Karpas-422 (cell line): ENCODE measurements at places on chromosomes 12 and 14.

GRCh38 chr12:12786351-12786705, 869 bp downstream of the APOLD1 start:
- no peak for DNase-seq

GRCh38 chr14:49640540-49641417, 5.7 kb upstream of the DNAAF2 start:
- no peak for DNase-seq

GRCh38 chr12:38547586-38547985, 231.0 kb downstream of the ALG10B start:
- no peak for DNase-seq

- peak; percentile 63 for DNase-seq
Observed at GRCh38 chr12:116677202-116677661, 60.6 kb downstream of the SPRING1 start.

GRCh38 chr12:96456265-96456974, 33.0 kb upstream of the CFAP54 start:
- peak; percentile 45 for DNase-seq

DNA sequence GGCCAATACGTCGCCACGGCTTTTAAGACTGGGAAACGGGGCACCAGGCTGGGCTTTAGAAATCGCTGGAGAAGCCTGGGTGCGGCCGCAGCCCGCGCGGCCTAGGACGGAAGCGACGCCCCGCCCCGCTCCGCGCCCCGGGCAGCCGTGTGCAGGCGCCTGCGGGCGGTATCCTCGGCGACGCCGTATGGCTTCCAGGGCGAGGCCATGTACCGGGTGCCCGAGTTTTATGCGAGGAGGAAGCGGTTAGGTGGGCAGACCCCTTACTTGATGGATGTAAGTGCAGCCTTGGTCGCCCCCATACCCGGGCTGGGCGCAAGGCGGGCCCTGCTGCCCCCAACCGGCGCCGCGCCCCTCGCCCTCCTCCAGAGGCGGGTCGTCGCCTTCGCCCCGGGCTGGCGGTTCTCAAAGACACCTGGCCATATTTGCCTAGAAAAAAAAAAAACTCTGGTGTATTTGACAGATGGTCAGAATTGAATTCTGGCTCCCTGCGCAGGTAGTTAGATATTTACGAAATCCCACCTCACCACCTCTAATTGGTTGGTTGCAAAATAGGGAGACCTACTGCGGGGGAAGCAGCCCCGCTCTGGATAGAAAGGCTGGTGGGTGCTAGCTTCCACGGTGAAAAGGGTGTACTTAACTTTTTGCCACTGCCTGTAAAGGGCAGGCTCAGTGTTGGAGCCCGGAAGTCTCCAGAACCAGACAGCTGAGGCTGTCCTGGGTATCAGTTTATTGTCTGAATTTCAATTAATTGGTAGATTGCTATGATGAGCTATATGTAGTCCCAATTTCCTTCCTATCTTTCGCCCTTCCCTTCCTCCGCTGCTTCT, at the start of gene PPP1R36:
PPP1R36 (plus strand) TSS at position 171 of the 830 bp plus-strand sequence; CDS start at position 208, 37 bp downstream.
- no peak for DNase-seq

DNA sequence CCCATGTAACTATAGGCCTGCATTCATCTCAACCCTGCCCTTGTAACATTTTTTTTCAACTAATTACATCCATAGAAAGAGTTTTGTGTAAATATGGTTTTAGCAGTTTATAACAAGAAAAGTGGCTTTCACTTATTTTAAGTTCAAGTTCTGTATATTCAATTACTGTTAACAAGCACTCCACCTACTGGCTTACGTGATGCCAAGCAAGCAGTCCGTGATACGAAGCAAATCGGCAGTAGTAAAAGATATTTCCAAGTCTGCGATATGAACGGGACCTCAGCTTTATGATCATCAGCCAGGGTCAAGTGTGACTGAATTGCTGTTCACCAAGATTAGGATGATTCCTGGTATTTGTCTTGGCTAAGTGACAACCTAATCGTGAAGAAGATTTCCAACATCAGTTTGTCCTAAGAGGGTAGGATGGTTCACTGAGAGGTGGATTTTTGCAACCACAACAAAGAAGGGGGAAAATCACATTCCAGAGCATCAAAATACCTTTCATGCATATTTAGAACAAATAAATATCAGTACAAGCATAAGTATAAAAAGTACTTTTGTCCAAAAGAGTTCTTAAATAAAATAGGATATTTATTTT, 456.2 kb downstream of the FOXG1 start:
- peak; percentile 67 for DNase-seq

DNA sequence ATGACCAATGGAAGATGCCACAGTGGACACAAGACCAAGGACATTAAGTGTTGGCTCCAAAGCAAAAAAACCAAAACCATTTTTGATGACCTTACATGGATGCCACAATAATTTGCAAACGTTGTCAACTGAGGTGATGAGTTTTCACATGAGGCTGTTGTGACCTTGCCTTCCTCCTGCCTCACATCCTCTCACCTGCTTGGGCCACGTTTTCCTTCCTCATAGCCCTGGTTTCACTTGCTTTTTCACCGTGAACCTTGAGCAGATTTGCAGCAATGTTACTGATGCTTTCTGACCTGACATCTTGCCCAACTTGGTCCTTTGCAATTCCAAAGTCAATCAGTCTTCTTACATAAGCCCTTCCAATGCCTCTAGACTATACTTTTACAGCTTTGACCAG, 3.7 kb downstream of the KRT6B start:
- DNase-seq = no peak

DNA sequence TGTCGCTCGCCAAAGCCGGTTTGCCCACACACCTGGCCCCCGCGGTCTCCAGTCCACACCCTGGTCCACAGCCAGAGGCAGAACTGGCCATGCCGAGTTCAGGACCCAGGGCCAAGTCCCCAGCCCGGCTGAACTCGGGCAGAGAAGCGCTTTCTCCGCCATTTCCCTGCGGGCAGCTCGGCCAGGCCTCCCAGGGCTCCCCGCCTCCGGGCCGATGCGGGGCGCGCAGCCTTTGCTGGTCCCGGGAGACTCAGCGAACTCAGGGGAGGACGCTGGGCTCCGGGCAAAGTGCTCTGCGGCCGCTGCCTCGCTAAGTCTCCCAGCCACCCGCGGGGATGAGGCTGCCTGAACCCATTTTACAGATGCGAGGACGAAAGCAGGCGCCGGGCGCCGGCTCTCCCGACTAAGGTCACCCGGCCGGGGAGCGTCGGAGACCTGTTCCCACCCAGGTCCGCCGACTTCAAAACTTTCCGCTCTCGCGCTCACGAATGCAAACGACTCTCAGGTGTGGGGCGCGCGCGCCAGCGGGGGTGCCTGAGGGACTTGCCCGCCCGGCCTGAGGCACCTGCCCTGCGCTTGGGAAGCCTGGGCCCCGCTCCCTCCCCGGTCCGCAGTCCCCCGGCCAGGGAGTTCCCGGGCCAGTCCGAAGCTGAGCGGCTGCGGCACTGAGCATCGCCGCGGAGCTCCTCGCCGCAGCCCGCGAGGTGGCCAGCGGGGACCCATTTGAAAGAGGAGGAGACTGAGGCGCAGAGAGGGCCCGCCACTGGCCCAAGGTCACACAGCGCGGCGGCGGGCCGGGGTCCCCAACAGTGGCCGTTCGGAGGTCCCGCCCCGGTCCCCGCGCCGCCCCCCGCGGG, 627 bp downstream of the TESC start:
- peak; percentile 77 for DNase-seq

DNA sequence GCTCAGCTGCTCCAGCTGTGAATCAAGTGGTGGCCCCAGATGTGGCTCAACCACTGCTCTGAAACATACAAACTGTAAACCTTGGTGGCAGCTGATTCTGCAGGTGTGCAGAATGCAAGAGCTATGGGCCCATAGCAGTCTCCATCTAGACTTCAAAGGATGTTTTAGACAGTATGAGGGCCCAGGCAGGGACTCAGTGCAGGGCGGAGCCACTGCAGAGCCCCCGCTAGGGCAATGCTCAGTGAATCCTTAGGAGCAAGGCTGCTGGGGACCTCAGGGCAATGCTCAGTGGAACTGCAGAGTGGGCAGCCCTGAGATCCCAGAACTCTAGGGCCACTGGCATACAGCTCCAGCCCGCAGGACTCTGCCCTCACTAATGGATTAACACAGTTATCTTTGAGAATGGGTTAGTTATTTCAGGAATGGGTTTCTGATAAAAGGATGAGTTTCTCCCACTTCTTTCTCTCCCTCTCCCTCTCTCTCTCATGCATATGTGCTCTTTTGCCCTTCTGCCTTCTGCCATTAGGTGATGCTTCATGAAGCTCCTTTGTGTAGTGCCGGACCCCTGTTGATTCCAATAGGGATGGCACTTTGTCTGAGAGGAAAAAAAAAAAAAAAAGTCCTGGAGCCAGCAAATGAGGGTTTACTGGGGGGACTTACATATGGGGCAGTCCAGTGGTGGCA, 48.4 kb upstream of the JDP2 start:
- DNase-seq = no peak

GRCh38 chr12:67826148-67826547, 163.1 kb upstream of the IFNG-AS1 start:
- DNase-seq = no peak

GRCh38 chr14:105473677-105474482, 741 bp upstream of the CRIP2 start:
- peak; percentile 91 for DNase-seq

DNA sequence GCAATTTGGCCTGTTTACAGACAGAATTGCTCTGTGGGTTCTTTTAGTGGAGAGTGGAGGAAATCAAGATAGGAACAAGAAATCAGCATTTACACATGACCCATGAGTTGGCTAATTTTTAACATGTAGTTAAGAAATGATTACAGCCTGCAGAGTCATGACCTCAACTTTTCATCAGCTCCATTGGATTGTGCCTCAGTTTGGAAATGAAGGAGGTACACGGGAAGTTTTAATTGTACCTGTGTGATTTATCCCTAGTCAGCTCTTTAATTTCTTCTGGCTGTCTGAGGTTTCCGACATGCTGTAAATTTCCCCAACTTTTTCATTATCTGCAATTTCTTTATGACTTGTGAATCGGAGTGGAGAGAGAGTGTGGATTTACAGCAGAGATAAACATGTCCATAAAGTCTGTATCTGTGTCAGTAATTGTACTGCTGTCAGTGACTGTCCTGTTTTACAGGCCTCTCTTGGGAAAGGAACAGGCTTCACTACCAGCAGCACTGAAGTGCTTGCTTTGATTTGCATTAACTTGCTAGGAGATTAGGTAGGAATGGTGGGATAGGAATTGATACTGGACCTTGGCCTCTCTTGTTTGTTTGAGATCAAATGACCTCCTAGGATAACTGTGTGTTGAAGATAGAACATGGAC, 49.2 kb downstream of the LIN52 start:
- DNase-seq = no peak

- no peak for DNase-seq
Observed at GRCh38 chr12:26280869-26281268, 85.5 kb downstream of the SSPN start.

DNA sequence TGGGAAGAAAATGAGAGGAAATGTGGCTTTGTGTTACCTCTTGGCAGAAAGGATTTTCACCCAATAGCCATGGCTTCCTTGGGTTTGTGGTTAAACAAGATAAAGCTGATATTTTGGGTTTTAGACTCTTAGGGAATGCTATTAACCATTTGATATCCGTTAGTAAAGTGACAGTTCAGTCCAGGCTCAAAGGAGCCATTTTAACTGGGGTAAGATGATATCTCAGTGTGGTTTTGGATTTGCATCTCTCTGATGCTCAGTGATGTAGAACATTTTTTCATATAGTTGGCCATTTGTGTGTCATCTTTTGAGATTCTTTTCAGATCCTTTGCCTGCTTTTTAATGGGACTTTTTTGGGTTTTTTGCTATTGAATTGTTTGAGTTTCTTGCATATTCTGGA, 30.1 kb downstream of the IFT43 start:
- DNase-seq = peak; percentile 77

- DNase-seq = no peak
Observed at GRCh38 chr12:93938317-93938716, 210.1 kb upstream of the PLXNC1 start.

DNA sequence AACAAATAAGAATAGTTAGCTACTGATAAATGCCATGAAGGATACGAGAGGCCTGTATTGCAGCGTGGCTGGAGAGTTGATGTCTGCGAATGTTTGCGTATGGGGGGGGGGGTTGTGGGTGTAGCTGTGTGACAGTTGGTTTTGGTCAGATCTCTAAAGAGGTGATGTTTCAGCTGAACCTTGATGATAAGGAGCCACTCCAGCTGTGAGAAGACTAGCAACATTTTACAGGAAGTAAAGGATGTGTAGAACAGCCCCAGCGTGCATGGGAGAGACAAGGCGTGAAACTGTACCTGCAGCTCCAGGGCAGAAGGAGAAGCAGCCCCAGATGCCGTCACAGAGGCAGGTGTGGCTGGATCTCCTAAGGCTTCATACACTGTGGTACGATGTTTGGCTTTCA, 416.9 kb downstream of the TMEM132D start:
- no peak for DNase-seq

- DNase-seq = no peak
Observed at GRCh38 chr14:56933446-56933845, 123.2 kb upstream of the OTX2 start.

DNA sequence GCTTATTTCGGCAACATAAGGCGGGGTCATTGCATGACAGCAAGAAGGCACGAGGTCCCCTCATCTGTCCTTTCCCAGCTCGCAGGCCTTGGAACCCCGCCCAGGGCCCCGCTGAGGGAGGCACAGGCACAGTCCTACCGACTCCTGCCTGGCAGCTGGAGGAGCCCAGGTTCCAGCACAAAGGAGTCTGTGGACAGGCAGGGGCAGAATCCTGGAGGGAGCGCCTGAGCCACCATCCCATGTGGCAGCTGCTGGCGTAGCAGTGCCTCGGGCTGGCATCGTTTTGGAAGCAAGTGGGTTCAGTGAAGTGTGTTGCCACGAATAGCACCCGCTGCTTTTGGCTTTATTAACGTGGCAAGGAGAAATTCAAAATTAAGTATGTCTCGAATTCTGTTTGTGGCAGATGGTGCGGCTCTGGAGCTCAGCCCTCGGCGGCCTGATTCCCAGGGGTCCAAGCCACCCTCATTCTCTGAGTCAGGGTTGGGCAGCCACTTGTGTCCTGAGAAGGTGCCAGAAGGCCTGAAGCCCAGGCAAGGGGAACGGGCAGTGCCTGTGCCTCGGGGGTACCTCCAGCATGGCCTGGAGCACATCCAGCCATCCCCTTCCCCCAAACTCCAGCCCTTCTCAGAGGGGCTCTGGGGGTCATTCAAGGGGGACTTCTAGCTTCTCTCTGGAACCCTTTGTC, 35.9 kb downstream of the SLC8B1 start:
- DNase-seq = peak; percentile 62

- DNase-seq = no peak
Observed at GRCh38 chr12:106741247-106741646, 33.2 kb upstream of the RIC8B start.

DNA sequence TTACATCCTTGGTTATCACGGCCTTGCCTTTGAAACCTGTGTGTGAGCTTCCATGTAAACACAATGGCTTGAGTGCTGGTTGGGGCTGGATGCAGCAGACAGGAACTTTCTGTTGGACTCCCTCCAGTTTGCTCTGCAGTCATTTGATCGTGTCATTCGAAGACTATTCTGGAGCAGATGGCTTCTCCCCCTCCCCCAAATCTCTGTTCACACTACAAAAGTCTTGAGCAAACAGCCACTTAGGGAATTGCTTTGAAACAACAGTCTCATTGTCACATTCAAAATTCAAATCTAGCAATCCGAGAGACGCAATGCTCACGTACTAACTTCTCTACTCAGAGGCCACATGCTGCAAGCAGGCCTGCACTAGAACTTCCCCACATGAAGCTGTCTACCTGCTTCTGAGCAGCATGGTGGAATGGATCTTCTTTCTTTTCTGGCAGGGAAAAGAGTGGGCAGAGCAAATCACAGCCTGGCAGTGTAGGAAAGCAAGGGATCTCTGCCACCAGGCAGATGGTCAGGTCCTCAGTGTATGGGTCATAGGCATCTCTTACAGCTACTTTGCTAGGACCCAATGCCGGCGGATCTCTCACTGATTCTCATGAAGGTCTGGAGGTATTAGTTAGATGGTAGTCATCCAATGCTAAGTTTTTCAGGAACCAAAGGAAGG, 214.2 kb downstream of the PPM1H start:
- no peak for DNase-seq

- DNase-seq = no peak
Observed at GRCh38 chr12:9673404-9674225, 4.1 kb downstream of the CLEC2D start.
